ENCODE measurements at places on chromosomes 4 and X.

DNA sequence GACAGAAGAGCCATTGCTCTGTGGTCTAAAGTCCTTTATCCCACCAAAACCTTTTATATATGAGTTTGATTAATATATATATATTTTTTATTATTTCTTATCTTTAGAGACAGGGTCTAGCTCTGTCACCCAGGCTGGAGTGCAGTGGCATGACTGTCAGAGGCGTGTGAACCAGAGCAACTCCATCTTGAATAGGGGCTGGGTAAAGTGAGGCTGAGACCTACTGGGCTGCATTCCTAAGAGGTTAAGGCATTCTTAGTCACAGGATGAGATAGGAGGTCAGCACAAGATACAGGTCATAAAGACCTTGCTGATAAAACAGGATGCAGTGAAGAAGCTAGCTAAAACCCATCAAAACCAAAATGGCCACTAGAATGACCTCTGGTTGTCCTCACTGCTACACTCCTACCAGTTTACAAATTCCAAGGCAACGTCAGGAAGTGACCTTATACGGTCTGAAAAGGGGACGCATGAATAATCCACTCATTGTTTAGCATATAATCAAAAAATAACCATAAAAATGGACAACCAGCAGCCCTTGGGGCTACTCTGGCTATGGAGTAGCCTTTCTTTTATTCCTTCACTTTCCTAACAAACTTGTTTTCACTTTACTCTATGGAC lies 10.5 kb downstream of the TBCK start:
- DNase-seq, result no peak

DNA sequence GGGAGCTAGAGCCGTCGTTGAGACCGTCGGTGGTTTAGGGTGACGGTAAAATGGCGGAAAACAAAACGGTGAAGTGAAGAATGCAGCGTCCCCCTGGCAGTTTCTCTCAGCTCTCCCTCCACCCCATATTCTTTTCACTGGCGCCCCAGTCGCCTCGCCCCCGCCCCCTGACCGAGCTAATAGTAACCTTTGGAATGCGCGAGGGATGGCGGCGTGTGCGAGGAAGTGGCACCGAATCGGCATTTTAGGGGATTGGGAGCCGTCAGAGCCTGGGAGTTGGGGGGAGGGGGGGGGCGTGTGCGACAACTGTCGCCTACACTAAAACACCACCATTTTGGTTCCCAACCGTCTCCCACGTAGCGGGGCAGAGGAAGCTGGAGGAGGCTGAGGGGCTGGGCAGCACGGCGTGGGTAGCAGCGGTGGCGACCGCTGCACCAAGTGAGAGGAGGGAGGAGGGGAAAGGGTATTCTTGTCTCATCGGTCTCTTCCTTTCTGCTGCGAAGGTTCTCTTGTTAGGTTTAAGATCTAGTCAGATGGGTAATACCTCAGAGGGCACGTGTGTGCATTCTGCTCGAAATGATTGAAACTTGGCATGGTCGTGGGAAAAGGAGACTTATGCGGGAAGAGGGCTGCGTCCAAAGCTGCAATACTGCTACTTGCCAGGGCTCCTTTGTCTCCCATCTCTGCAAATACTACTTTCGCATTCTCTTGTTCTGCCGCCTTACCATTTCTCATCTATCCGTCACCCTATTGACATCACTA lies 840 bp downstream of the ZNF711 start:
- peak; percentile 55 for DNase-seq

DNA sequence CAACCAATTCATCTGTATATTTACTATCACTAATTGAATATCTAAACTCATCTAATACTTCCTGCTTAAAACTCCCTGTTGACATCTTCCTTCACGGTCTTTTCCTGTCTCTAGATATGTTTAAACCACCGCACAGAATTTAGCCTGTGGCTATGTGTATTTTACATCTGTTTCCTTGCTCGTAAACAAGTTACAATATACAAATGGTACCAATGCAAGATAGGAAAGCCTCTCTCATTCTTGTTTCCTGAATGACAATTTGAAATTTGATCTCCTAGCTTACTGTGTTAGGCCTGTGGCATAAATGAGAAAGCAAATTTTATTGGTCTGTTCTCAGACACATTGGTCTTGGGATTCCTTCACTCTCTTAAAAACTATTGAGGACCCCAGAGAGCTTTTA lies 89.7 kb upstream of the PCDH7 start:
- DNase-seq, result no peak

DNA sequence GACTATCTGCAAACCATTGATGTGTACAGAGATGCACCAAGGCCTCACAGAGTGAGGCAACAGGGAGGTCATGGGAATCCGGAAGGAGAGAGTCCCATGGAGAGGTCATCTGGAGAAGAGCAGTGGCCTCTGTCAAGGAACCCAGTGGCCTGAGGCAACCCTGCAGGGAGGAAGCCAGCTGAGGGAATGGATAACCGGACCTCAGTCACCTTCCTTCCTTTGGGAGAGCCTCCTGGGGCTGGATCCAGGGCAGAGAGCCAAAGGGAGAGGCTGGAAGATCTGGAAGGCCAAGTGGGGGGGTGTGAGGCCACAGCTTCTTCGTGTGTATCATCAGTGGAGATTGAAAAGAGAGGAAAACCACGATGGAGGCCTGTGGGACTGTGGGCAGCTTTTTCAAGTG lies 24.3 kb upstream of the CD38 start:
- no peak for DNase-seq

- no peak for DNase-seq
Measured at GRCh38 chrX:152865232-152865920, 32.5 kb upstream of the ZNF185 start.

DNA sequence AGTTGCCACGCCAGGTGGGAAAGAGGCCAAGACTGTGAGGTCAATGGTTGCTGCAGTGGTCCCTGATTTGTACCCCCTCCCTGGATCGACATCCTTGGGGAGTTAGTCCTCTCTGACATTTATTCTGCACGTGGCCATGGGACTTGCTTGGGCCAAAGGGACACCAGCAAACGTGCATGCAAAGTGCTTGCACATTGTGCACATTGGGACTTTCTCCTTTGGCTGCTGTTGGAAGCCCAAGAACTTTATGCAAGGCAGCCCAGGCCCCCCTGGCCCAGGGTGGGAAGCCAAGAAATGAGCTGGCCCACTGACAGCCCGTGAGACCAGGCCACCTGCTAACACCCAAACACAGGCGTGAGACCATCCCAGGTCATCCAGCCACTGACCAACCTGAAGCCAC lies 38.1 kb downstream of the SLC2A9 start:
- DNase-seq, result no peak

DNA sequence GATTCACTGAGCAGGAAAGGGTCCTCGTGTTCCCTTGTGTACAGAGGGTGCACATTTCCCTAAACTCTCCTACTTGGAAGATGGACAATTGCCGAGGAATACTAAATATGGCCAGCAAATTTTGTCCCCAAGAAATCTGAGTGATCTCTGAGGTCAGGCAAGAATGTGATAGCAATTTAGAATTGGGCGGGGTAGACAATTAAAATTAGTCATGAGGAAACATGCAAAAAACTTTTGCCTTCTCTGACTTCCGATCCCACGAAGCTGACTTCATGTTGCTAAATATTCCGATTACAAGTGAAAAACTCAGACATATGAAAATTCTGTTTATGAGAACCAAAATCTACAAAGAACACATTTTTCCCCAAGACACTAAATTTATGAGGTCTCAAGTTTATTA lies 453.9 kb upstream of the ZFP42 start:
- DNase-seq, result no peak

DNA sequence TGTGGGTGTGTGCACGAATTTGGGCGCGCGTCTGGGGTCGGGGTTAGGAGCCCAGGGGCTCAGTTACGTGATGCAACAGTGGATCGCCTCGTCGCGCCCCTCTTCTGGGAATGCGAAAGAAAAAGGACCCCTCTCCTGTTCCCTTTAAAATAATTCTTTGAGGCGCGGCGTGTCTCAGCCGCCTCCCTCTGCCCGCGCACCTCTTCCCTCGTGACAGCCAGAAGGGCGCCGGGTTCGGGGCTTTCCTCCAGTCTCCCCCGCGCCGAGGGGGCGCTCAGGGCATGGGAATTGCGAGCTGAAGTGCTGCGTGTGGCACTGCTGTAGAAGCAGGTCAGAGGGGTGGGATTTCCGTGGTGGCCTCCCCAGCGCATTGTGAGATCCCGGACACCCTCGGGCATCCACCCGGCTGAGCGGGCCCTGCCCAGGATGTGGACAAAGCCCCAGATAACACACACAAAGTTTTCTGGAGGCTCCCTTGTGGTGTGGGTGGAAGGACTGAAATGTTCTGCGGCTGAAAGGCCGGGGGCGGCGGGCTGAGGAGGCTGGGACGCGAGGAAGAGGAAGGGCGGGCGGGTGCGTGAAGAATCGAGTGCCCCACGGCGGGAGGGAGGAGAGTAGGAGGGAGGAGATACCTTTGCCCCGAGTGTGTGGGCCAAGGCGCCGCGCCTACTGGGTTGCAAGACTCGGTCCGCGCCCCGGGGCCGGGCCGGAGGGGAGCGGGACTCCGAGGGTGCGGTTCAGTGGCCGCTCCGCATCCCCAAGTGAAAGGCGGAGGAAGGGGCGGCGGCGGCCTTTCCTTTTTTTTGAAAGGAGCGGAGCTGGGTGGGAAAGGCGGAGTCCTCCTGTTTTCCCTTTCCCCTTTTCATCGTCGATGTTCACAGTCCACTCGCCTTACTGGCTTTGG lies 752 bp downstream of the SEPTIN11 start:
- DNase-seq, result peak; percentile 72

DNA sequence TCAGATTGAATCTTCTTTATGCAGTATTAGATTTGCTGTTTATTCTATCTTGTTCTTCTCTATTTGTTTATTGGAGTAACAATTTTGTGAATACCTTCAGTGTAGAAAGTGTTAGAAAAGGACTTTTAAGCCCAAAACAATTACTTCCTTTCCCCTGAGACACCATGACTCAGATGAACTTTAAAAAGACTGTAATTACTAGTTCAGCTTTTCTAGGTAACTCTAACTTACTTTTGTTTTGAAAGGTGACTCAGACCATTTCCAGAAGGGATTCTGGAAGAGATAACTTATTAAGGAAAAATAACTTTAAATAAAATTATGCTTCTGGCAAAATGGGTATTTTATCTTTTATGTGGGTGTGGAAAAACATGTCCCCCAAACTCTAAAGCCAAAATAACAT lies 561.5 kb upstream of the PCDH10 start:
- DNase-seq, result no peak

GRCh38 chrX:123013141-123013540 lies 170.9 kb upstream of the GRIA3 start:
- no peak for DNase-seq

GRCh38 chrX:41029332-41029731 lies 55.9 kb upstream of the USP9X start:
- no peak for DNase-seq

GRCh38 chrX:7252013-7252610 lies 104.2 kb upstream of the PUDP start:
- no peak for DNase-seq

GRCh38 chrX:110066488-110067225 lies 63.7 kb downstream of the TMEM164 start:
- DNase-seq, result peak; percentile 65

DNA sequence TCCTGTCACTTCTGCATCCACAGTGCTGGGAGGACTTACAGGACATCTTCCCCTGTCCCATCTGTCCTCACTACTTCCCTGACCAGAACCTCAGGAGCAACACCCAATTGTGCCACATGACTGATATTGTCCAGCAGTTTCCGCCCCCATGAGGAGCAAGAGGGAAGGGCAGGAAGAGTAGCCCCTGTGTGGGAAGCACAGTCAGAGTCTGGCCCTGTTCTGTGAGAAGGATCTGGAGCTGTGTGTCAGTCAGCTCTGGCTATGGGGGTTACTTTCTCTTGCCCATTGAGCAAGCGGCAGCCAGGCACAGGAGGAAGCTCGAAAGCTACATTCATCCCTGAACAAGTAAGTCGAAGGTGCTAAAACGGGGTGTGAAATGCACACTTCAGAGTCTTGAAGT lies 14.8 kb upstream of the TRIM60 start:
- no peak for DNase-seq

- no peak for DNase-seq
Measured at GRCh38 chr4:18069810-18070209, 48.3 kb upstream of the LCORL start.

- no peak for DNase-seq
Measured at GRCh38 chrX:103773445-103773844, 3.2 kb upstream of the PLP1 start.

DNA sequence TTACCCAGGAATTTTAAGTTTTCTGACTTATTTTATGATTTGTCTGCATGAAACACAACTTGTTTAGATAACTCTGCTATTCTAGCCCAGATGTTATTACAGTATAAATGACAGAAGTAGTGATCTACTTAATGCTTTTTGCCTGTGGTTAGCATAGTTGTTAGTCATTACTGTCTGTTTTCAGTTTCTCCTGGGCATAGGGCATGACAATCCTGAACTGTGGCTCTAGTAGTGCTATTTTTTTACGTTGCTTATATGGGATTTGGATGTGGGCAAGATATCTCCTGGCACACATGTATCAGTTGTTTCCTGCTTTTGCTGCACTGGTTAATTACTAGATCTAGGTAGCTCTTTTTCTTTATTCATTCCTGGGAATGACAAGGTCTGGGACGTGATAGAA lies 1005.8 kb downstream of the PCDH18 start:
- DNase-seq, result no peak

DNA sequence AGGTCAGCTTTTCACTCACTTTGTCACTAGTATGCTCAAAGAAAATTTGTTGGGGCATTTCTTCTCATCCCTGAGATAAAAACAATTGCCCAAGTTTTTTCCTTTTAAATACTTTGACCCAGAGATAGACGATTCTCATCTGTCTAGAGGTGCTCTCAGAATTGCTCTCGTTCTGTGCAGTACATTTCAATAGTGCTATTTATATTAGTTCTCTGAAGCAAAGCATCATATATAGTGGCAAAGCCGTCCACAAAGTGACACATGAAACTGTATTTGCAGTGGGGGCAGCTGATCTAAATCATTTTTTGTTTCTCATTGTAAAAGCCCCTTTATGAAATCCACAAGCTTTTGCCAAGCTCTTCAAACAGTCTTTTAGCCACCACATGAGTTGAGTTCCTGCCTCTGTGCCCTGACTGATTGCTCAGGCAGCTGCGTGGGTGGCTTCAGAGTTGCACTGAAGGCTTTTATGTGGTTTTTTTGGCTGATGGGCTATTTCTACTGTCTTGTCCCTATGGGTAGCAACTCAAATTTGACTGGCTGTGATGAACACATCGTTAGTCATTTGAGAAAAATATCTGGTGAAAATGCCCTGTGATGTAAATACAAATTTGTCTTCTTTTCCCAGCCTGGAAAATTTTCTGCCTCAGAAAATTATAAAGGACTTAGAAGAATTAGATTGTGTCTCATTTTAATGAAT lies 119.1 kb upstream of the OTUD4 start:
- DNase-seq, result no peak
